Hematopoietic multipotent progenitor cell treated with erythropoietin and hydrocortisone succinate and interleukin-3 and kit ligand, for 15 days (in vitro differentiated cells): ENCODE measurements at places on chromosomes 12 and 14.
A peak's percentile ranks its signal among the peaks of the same experiment; 100 is the strongest.

GRCh38 chr12:12398026-12398859 lies 41.4 kb downstream of the BORCS5 start:
- no peak for DNase-seq

- no peak for DNase-seq
These were observed 339.8 kb downstream of the TMEM121 start for GRCh38 chr14:105865904-105866840.

GRCh38 chr12:38144601-38145436 lies 171.8 kb upstream of the ALG10B start:
- DNase-seq, result no peak

DNA sequence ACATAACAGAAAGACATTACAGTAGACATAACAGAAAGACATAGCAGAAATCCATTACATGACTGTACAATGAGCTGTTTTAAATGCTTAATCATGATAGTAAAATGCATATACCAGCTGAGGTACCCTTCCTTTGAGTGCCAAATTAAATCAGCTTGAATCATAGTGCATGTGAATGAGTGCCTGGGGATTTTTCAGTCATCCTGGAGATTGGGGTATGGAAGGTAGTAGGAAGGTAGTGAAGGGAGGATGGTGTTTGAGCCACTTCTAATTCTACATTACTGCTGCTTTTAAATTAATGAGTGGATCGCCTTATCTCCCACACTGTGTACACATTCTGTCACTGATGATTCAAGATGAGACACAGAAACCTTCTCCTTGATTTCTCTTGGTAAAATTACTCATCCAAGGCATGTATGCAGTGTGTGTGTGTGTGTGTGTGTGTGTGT lies 534.2 kb downstream of the LRFN5 start:
- no peak for DNase-seq

- DNase-seq, result peak; percentile 84
These were observed 19.1 kb upstream of the DHRS7 start for GRCh38 chr14:60184146-60184904.

GRCh38 chr12:42003031-42003430 lies 141.6 kb downstream of the GXYLT1 start:
- DNase-seq, result no peak

DNA sequence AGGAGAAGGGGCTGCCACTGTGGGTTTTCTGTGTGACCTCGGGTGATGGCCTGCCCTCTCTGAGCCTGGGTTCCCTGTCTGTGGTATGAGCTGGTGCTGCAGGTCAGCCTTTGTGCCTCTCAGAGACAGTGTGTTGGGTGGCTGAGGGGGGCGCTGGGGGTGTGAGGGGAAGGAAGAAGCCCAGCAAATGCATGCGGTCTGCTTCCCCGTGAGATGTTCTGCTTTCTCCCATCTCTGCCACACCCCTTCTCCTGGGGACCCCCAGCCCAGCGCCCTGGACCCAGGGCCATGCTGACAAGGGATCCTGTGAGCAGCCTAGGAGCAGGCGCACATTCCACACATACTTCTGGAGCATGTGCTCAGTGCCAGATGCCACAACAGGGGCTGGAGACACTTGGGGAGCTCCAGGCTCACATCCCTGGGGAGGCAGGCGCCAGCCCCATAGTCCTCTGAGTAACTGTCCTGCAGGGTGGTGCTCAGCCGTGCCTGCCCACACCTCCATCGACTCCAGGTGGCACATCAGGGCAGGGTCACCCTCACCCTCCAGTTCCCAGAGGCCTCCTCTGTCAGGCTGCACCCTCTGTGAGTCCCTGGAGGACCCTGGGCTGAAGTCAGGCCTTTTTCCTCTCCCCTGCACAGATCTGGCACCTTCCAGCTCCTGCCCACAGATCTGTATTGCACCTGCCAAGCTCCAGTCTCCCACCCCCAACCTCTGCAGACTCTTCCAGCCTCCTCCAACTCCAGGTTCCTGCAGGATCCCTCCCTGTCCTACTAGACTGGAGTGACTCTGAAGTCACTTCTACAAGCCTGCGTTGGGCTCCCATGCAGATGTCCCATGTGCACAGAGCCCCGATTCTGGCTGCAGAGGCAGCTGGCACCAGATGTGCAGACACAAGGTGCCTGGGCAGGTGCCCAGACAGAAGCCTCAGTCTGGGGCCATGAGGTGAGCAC lies 205.6 kb downstream of the KIF26A start:
- DNase-seq, result no peak

DNA sequence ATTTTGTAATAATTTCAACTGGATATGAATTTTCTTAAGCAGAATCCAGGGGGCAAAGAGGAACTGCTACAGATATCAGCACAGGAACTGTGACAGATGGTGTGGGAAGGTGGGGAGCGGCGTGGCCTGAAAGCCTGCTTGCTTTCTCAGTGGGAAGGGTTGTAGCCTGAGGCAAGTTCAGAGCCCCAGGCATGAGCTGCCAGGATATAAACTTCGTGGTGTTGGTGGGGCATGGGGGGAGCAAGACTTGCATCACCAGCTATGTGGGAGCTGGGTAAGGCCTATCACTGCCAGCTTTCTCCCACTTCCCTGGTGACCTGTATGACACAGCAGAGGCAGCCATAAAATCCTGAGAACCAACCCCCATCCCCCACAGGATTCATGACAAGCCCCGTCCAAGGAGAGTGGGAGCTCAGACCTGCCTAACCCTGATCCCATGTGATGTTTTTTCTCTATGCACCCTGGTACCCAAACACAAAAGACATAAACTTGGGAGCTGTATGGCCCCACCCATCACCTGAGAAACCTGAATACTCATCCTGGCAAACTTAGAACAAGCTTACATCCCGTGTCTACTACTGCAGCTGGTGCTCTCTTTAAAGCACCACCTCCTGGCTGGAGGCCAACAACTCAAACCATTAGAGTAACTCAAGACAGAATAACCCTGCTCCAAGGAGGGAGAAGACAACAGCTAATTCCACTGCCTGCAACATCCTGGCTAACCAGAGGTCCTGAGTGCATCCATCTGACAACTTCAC lies 16.5 kb downstream of the CLEC1A start:
- no peak for DNase-seq

- DNase-seq, result no peak
These were observed 67.5 kb downstream of the ETV6 start for GRCh38 chr12:11716794-11717518.

- DNase-seq, result no peak
These were observed 180.4 kb downstream of the CFAP54 start for GRCh38 chr12:96669786-96670185.

- no peak for DNase-seq
These were observed 1.4 kb downstream of the GPR68 start for GRCh38 chr14:91243074-91243471.

DNA sequence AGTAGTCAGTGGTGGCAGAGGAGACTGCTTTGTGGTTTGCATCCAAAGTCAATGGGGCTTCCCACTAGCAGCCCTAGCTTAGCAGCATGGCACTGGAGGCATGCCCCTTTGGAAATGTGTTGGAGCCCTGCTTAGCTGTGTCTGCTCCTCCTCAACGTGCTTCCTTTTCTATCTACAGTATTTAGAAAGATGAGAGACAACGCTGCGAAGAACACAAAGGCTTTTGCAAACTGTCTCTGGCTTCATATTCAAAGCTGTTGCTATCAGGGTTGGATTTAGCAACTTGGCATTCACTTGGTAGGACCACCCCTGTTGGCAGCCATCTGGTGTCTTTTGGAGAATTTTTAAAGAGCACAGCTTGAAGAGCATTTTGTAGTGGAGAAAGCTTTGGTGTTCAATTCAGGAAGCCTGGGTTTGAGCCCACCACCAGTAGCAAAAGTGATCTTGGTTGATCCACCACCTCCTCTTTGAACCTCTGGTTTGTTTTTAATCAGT lies 82.1 kb upstream of the CCDC196 start:
- DNase-seq, result no peak

DNA sequence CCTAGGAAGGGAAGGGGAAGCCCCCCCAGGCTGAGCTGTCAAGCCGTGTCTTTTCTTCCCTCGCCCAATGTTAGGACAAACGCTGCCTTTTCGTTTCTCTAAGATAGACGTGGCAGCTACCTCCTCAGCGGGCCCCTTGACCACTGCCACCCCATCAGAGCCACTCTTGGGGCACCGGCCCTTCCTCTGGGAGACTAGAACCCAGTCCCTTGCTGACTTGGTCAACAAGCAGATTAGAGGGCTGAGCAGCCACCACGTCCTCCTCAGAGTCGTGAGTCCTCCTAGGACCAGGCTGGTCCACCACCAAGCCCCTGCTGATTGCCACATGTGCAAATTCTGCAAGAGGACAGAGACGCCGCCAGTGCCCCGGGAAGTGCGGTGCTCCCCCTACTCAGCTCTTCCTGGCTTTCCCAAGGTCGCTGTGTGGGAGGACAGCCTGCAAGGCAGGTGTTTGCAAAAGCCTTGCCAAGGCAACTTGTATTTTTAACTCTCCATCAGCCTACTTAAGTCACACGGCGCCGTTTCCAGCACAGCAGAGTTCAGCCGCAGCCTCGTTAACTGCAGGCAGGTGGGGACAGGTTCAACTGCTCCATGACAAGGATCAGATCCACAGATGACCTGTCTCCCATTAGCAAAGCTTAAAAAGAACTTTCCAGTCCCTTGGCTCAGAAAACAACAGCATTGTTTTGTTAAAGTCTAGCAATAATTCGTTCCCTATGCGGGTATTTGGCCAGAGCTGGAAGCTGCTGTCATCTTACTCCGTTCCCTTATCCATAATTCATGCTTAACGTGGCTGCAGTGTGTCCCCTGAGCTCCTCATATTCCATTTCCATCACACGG lies 65.6 kb downstream of the TESC start:
- DNase-seq, result no peak

DNA sequence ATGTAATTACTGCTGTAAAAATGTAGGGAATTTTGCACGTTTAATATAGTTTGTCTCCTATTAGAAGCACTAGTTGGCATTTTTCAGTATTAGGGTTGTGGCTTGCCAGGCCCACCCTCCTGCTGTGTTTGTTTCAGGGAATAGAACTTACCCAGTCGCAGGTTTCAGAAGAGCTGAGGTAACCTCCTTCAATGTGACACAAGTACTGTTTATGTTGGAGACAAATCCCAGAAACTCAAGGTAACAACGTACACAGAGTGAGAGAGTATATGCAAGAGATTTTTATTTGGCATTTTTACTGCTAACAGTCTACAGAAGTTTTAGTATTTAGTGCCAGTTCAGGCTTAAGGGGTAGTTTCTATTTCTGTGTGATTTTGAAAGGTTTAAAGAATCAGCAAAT lies 284.3 kb downstream of the RAD51B start:
- no peak for DNase-seq

GRCh38 chr12:20646239-20646827 lies 48.8 kb upstream of the SLCO1C1 start:
- DNase-seq, result no peak

DNA sequence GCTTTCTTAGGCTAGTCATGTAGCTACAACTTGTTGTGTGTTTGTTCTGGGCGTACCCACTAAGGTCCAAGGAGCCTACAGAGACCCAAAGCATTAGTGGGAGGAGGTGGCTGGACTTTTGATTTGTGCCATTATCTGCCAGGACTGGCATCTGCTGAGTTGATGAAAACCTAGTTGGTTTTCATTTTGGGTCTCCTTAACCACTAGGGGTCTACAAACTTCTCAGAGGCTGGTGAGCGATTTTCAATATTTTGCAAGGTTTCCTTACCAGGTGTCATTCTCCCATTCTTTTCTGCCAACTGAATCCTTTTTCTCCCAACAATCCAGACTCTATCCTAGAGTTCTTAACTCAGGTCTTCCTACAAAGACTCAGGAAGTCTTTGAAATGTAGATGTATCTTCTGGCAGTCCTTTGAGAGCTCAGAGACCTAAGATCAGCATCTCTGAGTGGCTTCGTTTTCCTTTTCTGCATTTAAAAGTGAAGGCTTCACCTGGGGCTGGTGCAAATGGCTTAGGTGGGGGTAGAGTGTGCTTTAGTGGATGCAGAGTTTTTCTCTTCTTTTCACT lies 150.0 kb upstream of the RMST start:
- DNase-seq, result no peak

DNA sequence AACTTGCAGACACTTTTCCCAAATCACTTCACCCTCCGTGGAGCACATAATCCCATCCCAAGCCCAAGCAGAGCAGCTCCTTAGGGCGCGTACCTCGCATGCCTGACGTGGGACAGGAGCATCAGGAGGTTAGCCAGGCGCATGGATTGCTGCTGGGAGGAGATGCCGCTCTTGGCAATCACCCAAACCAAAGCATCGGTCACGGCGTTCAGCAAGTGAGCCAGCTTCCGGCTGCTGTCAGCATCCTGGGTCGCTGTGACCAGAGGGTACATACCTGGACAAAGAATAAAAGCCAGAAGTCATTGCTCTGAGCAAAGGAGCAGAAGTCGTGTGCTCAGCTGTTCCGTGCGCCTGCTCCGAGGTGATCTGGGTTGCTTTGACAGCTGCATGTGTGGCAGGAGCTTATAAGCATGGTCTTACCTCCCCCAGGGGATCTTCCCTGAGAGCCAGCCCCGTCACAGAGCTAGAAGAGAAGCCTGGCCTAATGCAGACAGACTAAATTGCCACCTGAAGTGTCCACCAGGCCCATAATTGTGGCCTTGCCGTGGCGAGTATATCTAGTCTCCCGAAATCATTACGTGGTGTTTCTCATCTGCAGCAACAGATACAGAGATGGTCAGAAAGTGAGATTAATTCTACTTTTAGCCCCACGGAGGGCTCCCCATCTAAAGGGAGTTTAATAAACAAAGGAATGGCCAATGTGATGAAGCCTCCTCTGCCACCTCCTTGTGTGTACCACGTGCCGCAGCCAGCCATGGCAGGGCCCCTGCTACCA lies 59.1 kb downstream of the ESR2 start:
- DNase-seq, result no peak
